ENCODE measurements at places on chromosomes 5 and 9.

DNA sequence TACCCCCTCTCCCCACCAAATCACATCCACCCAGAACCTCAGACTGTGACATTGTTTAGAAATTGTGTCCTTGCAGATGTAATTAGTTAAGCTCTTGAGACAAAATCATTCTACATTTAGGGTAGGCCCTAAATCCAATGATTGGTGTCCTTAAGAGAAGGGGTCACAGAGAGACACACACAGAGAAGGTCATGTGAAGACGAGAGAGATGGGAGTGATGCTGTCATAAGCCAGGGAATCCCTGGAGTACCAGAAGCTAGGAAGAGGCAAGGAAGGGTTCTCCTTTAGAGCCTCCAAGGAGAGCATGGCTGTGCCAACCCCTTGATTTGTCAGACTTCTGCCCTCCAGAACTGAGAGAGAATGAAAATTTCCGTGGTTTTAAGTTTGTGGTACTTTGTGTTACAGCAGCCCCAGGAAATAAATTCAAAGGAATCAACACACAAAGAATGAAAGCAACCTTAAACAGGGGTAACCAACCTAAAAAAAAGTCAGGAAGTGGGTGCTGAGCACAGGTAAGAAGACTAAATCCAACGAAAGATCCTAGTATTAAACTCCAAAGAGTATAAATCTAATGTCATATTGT lies 33.6 kb downstream of the TIMD4 start:
- DNase-seq = no peak

- no peak for DNase-seq
Observed at GRCh38 chr5:176679365-176680225, 32.3 kb downstream of the TSPAN17 start.

DNA sequence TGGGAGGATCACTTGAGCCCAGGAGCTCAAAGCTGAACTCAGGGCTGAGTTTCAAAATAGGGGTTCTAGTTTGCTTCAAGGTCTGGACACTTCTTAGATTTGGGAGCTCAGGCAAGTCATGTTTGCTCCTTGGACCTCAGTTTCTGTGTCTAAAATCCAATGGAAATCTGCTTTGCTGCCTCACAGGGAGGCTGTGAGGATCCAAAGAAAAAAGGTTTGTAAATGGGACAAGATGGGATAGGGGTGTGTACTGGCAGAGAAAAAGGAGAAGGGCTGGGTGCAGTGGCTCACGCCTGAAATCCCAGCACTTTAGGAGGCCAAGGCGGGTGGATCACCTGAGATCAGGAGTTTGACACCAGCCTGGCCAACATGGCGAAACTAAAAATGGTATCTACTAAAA lies 39.6 kb upstream of the SH3PXD2B start:
- DNase-seq = no peak

DNA sequence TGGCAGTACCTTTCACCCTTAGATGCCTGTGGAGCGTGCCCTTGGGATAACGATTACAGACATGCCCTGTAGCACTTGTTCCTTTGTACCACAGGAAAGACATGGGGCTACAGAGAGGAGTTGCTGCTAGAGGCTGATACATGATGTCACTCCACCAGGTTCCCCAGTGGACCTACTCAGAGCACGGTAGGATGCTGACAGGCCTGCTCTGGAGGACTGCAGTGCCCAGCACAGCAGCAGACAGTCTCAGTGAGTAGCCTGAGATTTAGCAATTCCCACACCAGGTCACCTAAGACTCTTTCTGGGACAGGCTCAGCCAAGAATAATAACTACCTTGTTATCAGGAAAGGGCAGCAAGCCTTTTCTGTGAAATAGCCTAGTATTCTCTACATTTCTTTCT lies 28.8 kb downstream of the PDE4D start:
- DNase-seq = no peak

GRCh38 chr9:132509928-132510874 lies 72.2 kb upstream of the BARHL1 start:
- no peak for DNase-seq

All from NCI-H1436 treated with DMSO at 0.1 percent for 48 hours (cell line).